ENCODE measurements at places on chromosomes 3 and 15. TPM values are rescaled to one million over a fixed set of nuclear protein-coding genes. Genes with fewer than 3 reads are reported as not detected.

Gene SLC12A1
- 0.04 TPM for total RNA-seq

Gene ADGRG7
- 46.5 TPM for total RNA-seq

Gene UCN2
- 0.81 TPM for total RNA-seq

Gene LDHAL6B
- total RNA-seq = not detected

Gene AHSG
- total RNA-seq = not detected

Gene APBA2
- total RNA-seq = 25.9 TPM

Gene RASGRP1
- 4.5 TPM for total RNA-seq

Gene CGNL1
- 97.4 TPM for total RNA-seq

Gene UBE2E2
- total RNA-seq = 140 TPM

Data from cardiac muscle cell (in vitro differentiated cells and primary cell).